ENCODE measurements at places on chromosomes 11 and 22.

GRCh38 chr11:71485063-71485399 is 32.0 kb downstream of the NADSYN1 start:
- DNase-seq: no peak

- DNase-seq: no peak
Measured at GRCh38 chr11:124879493-124880289, 14.5 kb downstream of the ROBO3 start.

GRCh38 chr11:8002676-8003075 is 15.5 kb downstream of the EIF3F start:
- DNase-seq: peak; percentile 32

GRCh38 chr11:57974132-57974531 is 49.5 kb upstream of the OR9Q1 start:
- no peak for DNase-seq

DNA sequence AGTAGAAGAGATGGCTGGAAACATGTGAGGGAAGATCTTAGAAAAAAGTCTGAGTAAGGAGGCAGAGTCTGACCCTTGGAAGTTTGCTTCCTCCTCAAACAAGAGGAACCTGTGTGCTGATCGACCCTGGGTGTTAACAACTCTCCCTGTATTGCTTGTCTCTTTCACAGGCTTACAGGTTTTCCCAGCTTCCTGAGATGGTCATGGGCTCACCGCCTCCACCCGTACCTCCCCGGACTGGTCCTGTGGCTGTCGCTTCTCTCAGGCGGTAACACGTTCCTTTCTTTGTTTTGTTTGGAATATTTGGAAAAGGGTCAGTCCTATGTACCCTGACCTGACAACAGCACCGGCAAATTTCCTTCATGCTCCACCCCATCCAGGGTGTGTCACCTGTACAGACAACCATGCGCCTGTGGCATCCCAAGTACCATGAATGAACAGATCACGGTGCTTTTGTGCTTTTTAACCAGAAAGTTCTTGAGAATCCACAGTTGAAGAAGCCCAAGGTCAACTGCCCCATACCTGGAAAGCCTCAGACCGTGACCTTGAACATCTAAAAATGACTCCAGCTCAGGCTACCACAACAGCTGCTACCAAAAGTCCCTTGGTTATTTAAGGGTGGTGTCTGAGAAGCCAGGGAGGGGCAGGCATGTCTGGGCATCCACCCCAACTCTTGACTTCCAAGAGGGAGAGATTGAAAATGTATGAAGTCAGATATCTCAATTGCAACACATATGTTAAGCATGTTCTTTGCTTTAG is 44.6 kb downstream of the C11orf91 start:
- no peak for DNase-seq

GRCh38 chr11:46050662-46051061 is 70.6 kb downstream of the PHF21A start:
- DNase-seq: no peak

GRCh38 chr11:92784331-92784730 is 185.1 kb upstream of the MTNR1B start:
- DNase-seq: no peak

- no peak for DNase-seq
Measured at GRCh38 chr11:129061492-129062230, 119.0 kb upstream of the TP53AIP1 start.

GRCh38 chr11:110286298-110287040 is 9.9 kb downstream of the RDX start:
- no peak for DNase-seq

DNA sequence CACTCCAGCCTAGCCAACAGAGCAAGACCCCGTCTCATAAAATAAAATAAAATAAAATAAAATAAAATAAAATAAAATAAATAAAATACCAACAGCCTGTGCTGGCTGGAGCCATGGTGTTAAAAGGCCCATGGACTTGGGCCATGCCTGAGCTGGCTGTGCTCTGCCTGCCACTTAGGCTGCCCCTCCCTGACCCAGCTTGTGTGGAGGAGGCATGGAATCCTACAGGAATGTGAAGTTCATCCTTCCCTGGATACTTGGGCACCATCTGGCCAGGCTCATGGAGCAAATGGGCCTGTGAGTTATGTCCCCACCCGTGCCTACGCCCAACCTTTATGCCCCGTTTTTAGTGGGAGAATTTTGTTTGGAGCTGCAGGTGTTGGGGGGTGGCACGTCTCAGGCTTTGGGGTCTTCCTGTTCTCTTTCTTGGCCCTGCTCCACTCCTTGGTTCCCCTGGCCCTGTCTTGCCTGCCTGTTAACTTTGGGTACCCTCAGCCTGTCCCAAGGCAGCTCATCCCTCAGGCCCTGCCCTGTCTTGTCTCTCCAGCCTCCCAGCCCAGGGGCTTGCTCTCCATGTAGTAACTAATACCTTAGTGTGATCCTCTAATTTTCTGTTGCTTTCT is 51.3 kb downstream of the BCR start:
- no peak for DNase-seq

DNA sequence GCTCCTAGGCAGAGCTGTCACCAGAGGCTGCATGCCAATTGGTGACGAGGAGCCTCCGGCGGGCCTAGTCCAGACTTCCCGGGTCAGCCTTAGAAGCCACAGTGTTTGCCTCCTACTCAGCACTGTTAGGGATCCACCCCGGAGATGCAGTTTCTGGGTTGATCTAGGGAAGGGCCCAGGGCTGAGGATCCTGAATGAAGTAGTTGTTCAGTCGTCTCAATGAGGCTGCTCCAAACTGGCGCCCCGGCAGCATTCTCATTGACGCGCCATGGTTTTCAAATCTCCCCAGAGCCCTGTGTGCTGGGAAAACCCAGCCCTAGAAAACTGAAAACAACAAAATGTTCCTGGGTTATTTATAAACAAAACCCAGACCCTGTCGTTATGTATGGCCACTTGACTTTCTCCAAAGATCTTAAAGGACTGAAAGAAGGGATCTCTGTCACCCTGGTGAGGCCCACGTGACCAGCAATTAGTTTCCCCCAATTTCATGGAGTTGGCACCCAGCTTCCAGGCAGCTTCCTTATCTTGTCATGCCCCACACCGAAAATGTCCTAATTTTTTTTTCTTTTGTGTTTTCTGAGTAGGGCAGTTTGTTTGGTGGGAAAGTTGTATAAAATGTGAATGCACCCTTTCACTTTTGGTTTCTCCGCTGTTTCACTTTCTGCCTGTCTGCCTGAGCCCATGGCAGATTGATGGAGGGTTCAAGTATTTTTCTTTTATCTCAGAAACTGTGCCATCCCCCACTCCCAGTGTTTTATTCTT is 2.0 kb upstream of the EHD1 start:
- DNase-seq: no peak

DNA sequence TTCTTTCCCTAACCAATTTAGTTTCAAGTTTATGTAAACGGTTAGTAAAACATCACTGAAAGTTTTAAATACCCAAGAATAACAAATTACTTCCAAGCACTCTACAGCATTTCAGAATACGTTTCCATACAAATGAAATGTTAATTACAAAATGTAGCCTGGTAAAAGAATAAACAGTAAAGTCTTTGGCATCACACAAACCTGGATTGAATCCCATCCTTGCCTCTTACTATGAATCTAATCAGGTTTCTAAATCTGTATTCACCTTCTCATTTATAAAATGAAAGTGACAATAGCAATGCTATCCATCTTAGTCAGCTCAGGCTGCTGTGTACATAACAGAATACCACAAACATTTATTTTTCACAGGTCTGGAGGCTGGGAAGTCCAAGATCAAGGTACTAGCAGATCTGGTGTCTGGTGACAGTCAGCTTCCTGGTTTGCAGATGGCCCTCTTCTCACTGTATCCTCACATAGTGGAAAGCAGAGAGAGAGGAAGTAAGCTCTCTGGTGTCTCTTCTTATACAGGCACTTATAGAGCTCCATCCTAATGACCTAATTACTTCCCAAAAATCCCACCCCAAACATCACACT is 19.2 kb downstream of the FAM168A start:
- no peak for DNase-seq

DNA sequence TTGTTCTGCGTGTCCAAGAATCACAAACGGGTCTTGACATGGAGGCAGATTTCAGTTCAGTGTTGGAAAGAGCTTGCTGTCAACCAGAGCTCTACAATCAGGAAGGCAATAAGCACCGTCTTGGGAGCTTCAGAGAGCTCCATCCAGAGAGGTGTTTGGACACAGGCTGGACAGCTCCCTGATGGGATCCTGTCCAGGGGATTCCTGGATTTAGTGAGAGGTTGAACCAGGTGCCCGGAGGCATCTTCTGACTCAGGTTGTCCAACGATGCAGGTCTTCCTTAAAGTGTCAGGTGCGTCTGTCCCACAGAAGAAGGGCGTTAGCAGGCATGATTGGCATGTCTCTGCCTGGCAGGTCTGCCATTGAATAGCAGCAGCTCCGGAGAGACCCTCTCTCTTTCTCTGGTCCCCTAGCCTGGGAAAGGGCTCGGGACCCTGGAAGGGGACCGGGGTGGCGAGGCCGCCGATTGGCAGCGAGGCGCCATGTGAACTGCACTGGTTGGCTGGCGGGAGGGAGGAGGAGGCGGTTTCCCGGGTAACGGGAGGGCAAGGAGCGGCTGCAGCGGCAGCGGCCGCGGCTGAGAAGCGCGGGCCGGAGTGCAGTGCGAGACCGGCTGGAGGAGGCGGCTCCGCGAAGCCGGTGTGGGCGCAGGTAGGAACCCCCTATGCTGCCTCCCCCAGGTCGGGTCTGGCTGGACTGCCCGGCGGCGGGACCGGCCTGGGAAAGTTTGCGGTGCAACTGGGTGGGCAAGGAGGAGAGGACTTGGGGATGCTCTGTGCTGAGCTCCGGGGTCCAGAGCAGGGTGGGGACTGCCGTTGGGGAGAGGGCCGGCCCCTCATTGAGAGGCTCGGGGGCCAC is 104.1 kb upstream of the E2F8 start:
- DNase-seq: peak; percentile 94

DNA sequence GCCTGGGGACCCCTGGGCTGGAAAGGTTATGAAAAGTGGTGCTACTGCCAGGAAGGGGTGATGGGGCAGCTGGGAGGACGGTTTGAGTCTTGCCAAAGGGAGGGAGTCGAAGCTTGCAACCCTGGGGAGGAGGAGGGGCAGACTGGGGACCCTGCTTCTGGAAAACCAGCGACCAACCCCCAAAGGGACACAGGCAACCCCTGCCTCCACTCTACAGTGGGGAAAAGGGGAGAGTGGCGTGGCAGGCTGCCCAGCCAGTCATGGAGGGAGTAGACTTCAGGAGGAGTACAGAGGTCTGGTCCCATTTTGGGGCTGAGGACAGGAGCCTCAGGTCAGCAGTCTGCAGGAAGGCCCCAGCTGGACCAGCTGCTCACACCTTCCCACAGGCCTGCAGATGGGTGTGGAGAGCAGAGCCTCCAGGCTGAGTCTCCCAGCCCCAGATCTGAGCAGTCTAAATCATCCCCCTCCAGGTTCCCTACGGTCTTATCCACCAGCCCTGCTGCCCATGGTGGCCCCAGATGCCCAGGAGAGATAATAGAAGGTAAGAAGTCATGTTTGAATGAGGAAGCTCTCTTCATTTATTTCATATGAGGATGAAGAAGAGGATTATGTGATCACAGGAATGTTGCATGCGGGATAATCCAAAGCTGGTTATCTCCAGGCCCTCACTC is 3.3 kb downstream of the DDT start:
- no peak for DNase-seq

DNA sequence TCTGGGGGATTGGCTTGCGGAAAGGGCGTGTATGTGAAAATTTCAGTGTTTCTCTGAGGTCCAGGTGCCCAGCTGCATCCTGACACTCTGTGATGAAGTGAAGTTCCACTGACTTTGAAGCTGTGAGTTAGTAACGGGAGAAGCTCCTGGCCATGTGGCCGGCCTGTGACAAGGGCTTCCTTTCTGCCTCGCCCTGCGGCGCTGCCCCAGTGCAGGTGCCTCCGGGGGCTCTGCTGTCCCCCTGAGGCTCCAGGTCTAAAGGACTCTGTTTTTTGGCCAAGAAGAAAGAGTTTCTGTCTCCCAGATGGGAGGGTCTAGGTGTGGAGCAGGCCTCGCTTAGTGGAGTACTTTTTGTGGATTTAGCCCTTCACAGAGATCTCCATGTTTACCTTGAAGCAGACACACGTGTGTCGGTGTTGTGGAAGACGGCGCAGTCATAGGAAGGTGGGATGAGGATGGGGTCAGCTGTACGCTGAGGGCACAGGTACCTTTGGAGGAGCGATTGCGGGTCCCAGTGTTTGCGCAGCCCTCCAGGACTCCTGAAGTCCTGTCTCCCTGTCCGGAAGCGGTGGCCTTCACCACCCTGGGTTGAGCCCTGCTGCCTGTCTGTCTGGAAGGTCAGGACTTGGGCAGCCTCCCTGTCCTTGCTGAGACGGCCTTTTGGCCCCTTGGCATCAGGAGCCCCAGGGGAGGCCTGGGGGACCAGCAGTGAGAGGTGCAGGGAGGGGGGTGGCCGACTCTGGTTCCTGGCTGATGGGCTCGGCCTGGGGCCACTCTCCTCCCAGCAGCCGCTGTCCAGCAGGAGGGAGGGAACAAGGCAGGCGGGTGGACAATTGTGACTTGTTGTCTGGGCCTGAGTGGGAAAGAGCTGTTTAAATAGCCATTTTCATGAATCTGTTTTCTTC is 1249.3 kb downstream of the BRD1 start:
- DNase-seq: no peak

GRCh38 chr11:128193615-128194014 is 393.7 kb downstream of the ETS1 start:
- DNase-seq: no peak

GRCh38 chr22:25351631-25352293 is 132.3 kb downstream of the CRYBB2 start:
- DNase-seq: no peak

GRCh38 chr11:129968591-129969419 is 33.8 kb downstream of the PRDM10 start:
- no peak for DNase-seq

GRCh38 chr11:45773786-45774655 is 30.9 kb upstream of the SLC35C1 start:
- DNase-seq: no peak

GRCh38 chr11:82194521-82194920 is 539.1 kb downstream of the FAM181B start:
- peak; percentile 59 for DNase-seq

- no peak for DNase-seq
Measured at GRCh38 chr11:35723913-35724312, 61.3 kb downstream of the TRIM44 start.

DNA sequence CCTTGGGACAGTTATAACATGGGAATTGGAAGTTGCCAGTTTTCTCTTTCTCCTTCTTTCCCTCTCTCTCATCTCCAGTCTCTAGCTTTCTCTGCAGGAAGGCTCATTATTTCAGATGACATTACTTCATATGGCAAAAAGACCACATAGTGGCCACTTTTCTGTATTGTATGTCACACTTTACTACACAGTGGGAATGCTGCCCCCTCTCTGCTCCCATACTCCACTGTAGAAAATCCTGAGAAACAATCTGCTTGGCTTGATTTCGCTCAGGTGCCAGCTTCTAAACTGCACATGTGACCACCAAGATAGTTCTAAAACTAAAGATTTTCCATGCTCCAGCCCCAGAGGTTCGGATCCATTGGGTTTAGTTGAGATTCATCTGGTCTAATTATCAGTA is 860.7 kb upstream of the CCDC90B start:
- DNase-seq: no peak

- DNase-seq: peak; percentile 55
Measured at GRCh38 chr11:96607864-96608558, 218.2 kb downstream of the JRKL start.

- no peak for DNase-seq
Measured at GRCh38 chr22:44937216-44937615, 72.6 kb downstream of the PHF21B start.

GRCh38 chr11:119910051-119910450 is 181.1 kb upstream of the NECTIN1 start:
- DNase-seq: no peak

GRCh38 chr11:17550450-17551346 is 3.6 kb downstream of the OTOG start:
- DNase-seq: no peak

GRCh38 chr11:132126973-132127899 is 756.8 kb downstream of the NTM start:
- peak; percentile 78 for DNase-seq

Measured in endodermal cell (in vitro differentiated cells).